ENCODE measurements at places on chromosomes 12 and 14. TPM values are rescaled to one million over a fixed set of nuclear protein-coding genes. Genes with fewer than 3 reads are reported as not detected.
A peak's percentile ranks its signal among the peaks of the same experiment; 100 is the strongest.

- peak; percentile 66 for DNase-seq
Observed at GRCh38 chr12:2804393-2805142, 7.9 kb upstream of the ITFG2 start.

AQP2 gene
- not detected for polyA plus RNA-seq

GRCh38 chr14:99540196-99541032 is 59.2 kb downstream of the CCNK start:
- no peak for DNase-seq

DNA sequence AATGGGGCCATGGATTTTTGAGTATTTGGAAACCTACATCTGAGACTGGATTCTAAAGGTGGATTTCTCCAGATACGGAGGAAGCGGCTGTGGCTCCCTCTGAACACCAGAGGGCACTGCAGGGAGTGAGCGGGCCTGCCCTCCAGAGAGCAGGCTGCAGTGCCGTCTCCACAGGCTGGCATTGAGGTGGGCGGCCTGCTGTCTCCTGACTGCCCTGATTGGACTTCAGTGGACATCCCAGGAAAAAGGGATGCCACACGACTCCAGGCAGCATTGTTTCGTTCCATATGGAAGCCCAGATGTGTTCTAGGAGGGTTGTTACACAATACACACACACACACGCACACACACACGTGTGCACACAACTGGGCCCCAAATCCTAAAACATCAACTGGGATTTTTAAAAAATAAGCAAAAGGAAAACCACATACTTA is 20.9 kb upstream of the ANO2 start:
- no peak for DNase-seq

DNA sequence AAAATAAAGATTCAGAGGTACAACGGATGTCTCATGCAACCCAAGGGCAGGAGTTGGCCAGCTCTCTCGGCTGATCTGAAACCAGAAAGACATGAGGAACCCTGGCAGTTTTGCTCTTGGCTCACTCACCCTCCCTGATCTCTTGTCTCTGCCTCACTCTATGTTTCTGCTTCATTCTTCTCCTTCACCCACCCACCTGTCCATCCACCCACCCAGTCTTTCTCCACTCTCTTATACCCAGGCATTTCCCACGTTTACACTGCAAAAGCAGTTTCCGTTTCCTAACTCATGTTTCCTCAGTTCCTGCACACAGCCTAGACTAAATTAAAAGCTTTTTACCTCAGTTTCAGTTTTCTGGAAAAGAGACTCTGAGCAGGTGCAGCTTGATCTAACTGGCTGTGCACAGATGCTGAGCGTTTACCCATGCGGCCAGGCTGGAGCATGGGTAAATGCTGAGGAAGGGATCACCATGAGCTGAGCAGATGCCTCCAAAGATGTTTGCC is 157.6 kb downstream of the PRKCH start:
- DNase-seq = no peak

DNA sequence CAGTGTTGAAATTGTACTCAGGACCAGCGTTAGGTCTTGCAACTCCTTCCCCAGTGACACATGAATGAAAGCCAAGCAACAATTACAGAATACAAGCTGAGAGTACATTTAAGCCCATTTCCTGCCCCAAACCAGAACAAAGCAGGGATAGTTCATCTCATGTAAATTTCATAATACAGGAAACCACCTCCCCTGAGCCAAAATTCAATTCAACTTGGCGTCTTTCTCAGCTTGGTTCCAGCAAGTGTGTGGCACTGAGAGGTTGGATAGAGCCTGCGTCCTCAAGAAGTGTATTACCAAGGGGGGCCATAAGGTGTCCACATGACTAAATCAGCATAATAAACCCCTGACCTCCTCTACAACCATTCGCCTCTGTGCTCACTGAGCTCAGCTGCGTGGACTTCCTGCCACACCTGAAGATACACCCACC is 278.9 kb upstream of the CRY1 start:
- DNase-seq = no peak

- DNase-seq = no peak
Observed at GRCh38 chr12:75705749-75706711, 194.6 kb upstream of the KRR1 start.

- no peak for DNase-seq
Observed at GRCh38 chr12:94954029-94954685, 49.3 kb downstream of the NDUFA12 start.

GRCh38 chr12:62116986-62117385 is 143.2 kb upstream of the USP15 start:
- no peak for DNase-seq

KCNJ8 gene
- polyA plus RNA-seq = 1.6 TPM

ADAM21 gene
- polyA plus RNA-seq = 0.06 TPM

PLD4 gene
- polyA plus RNA-seq = 25.8 TPM

DNA sequence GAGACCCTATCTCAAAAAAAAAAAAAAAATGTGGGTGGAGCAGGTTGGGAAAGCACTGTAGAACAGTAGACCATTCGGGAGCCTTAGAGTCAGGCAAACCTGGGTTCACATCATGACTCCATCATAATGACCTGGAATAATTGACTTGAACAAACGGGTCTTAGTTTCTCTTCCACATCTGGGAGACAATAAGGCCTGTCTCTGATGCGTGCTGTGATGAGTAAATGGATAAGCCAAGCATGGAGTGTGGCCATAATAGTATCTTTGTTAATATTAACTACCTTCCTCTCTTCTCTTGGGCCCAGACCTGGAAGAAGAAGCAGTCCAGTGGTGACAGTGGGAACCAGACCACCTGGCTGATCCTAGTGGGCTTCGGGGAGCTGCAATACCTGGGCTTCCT is 54.5 kb downstream of the KANSL2 start:
- no peak for DNase-seq

DNA sequence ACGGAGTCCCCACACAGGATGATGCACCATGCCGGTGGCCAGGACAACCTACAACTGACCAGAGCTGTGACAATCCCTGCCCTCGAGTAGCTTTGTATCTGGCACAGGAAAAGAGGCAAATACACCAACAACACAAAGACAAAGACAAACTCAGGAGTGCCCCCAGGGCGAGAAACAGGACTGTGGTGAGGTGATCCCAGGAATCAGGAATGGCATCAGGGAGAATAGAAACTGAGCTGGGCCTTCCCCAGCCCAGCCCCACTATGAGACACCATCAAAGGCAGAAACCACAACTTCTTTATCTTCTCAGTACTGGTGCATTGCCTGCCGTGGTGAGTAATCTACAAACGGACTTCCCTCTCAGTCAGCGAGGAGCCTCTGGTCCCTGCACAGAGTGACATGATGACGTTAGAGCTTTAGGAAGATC is 157.7 kb downstream of the TTC7B start:
- DNase-seq = no peak

- no peak for DNase-seq
Observed at GRCh38 chr12:70486588-70486987, 120.5 kb downstream of the KCNMB4 start.

RHEBL1 gene
- polyA plus RNA-seq = 5.5 TPM

- DNase-seq = no peak
Observed at GRCh38 chr12:69921831-69922230, 96.8 kb downstream of the MYRFL start.

IFNG gene
- 0.58 TPM for polyA plus RNA-seq

- DNase-seq = no peak
Observed at GRCh38 chr14:70779667-70780066, 29.6 kb downstream of the MAP3K9 start.

- no peak for DNase-seq
Observed at GRCh38 chr14:39974036-39974435, 541.8 kb upstream of the FBXO33 start.

DNA sequence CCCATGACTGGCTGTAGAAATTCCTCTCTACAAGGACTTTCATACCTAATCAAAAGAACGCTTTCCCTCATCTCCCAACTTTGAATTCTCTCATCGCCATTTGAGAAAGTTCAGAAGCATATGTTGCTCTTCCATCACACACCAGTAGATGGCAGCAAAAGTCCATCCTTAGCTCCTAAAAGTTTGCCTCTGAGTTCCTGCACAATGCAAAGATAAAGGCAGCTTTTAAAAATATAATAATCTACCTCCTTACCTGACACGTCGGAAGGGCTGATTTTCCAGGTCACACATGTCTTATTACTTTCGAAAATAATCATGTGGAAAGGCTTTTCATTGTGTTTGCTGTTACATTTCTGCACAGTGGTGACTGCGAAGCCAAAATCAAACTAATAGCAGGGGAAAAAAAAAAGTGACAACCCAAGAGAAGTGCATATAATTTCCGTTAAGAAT is 456.7 kb upstream of the SEL1L start:
- DNase-seq = no peak

GRCh38 chr12:67877727-67878126 is 111.5 kb upstream of the IFNG-AS1 start:
- no peak for DNase-seq

DNA sequence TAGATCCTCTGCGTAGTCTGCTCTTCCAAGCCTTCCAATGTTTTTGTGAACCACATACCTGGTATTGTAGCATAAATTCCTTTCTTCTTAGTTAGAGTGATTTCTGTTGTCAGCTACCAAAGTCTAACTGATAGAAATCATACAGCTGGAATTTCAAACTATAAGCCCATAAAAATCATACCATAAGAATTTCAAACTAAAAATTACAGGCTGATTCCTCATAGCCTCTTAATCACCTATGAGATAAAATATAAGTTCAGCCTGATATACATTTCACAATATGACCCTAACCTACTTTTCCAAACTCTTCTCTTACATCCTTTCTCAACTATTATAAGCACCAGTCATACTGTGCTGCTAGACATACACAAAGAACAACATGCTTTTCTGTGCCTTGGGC is 64.8 kb downstream of the PTHLH start:
- DNase-seq = no peak

- DNase-seq = no peak
Observed at GRCh38 chr12:2258025-2258424, 205.2 kb downstream of the CACNA1C start.

- DNase-seq = no peak
Observed at GRCh38 chr14:99029916-99030305, 242.1 kb downstream of the BCL11B start.

DNA sequence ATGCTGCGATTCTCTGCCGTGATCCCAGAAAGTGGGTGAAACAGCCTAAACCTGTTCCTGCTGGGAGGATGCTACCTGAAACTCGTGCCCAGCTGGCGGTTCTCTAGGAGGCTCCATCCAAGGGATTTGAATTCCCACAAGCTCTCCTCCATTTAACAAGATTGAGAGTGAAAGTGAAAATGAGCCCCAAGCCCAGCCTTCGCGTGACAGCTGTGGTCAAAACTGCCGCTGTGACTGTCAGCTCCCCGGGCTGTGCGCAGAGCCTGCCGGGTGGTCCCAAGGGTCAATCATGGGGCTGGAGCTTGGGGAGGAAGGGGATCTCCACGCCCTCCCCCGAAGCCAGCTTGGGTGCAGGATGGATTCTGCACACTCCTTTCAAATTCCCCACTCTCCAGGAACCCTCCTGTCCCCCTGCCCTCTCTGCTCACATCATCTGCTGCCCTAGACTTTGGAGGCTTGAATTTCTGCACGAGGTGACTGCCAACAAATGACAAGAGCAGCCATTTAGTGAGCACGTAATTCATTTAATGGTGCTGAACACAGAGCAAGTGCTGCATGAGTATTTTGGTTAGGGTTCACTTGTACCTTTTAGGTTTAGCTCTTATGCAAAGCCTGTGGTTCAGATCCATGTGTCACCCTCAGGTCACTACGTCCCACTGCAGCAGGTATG is 5.3 kb downstream of the ASB2 start:
- DNase-seq = peak; percentile 89

DNA sequence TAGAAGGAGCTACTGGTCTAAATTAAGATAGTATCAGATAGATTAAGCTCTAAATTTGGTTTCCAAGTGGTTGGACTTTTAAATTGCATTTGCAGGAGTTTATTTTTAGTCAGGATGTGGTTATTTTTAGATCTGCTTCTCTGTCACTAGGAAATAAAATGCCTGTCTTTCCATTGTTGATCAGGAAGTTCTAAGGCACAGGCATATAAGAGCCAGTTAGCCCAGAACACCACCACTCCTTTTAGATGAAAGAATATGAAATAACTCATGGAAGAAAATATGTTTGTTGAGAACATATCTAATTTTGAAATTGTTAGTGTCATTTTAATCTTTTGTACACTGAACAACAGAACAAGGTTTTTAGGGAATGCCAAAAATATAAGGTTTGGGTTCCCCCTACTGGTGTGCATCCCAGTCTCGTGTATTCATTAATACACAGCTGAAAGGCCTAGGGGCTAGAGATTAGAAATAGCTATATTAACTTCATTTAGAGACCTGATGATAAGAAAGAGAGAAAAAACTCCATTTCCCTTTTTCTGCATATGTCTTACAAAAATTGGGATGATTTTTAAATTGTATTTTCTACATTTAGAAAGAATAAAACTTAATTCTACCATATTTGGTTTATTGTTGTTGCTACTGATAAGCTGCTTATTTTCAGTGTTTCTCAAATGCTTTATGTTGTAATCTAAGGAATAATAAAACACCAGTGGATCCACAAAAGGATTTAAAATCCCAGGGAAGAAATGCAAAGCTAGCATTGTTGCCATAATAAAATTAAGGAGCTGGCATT is 67.2 kb downstream of the RIC8B start:
- DNase-seq = no peak
